Adrenal gland (tissue), 19 donors: ENCODE measurements at places on chromosomes 12 and 14. TPM values are rescaled to one million over a fixed set of nuclear protein-coding genes. Genes with fewer than 3 reads are reported as not detected.
A peak's percentile ranks its signal among the peaks of the same experiment; 100 is the strongest.

The AMN gene
- total RNA-seq: 0.17 TPM

DNA sequence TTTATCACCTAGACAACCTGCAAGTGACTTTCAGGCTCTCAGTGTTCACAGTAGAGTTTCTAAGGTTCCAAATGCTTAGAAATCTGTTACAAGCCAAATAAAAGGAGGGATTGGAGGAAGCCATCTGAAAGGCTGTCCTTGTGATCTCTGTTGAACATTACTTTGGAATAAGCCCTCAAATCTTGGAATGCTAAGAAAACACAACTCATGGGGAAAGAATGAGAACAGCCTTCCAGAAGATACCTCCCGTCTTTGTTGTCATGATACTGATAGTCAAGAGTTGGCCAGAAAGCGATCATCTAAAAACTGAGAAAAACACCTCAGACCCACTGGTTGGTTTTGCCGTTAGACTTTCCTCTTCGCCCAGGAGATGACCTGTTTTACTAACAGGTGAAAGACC, 44.4 kb upstream of the KCNK13 start:
- H3K4me3 ChIP-seq: no peak overlapping the region
- peaks cover 7% of the 10 kb centered on the region for H3K36me3 ChIP-seq
- no peaks in the 10 kb centered on the region for H3K4me1 ChIP-seq
- no peak for DNase-seq
- no peak overlapping the region for H3K27ac ChIP-seq

DNA sequence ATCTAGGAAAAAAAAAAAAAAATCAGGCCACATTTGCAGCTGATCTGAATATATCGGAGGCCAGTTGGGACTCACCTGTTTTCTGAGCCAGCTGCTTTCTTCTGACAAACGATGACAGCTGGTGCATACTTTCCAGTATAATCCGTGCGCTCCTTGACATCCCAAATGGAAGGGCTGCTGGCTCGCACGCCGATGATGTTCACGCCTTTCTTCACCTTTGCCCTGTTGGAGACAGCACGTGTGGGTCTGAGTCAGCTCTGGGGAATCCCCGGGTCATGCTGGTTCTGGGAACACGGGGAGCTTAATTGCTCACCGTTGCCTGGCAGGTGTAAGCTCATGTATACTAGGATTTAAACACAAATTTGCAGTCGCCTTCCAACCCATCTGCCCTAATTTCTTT, 372.8 kb downstream of the TMEM132D start:
- no peak overlapping the region for H3K4me3 ChIP-seq
- no peaks in the 10 kb centered on the region for H3K4me1 ChIP-seq
- H3K36me3 ChIP-seq: no peaks in the 10 kb centered on the region
- no peaks in the 10 kb centered on the region for H3K27me3 ChIP-seq

GRCh38 chr12:24020397-24021163, 71.1 kb upstream of the SOX5 start:
- H3K27ac ChIP-seq: no peak overlapping the region
- no peaks in the 10 kb centered on the region for H3K4me1 ChIP-seq
- no peaks in the 10 kb centered on the region for H3K27me3 ChIP-seq
- H3K4me3 ChIP-seq: no peak overlapping the region

GRCh38 chr14:77205566-77205965, 24.0 kb downstream of the TMEM63C start:
- H3K36me3 ChIP-seq: no peaks in the 10 kb centered on the region
- no peaks in the 10 kb centered on the region for H3K27me3 ChIP-seq
- H3K4me3 ChIP-seq: no peak overlapping the region
- no peak overlapping the region for H3K27ac ChIP-seq

DNA sequence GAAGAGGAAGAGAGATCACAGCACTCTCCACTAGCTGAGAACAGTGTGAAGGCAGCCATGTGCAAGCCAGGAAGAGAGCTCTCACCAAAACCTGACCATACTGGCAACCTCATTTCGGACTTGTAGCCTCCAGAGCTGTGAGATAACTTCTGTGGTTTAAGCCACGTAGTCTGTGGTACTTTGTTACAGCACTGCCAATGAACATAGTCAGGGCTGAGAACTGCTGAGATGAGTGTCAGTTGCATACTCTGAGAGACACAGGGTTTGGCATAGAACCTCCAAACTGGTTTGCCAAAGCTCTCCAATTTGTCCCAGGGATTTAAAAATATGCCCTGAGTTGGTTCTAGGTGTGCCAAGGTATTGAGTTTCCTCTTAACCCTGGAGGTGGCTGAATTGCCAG, 218.6 kb downstream of the ATP23 start:
- no peaks in the 10 kb centered on the region for H3K27me3 ChIP-seq
- DNase-seq: no peak
- H3K36me3 ChIP-seq: no peaks in the 10 kb centered on the region
- H3K27ac ChIP-seq: no peak overlapping the region
- H3K4me1 ChIP-seq: no peaks in the 10 kb centered on the region

GRCh38 chr14:97010491-97011160, 213.4 kb downstream of the VRK1 start:
- H3K27me3 ChIP-seq: no peaks in the 10 kb centered on the region
- no peaks in the 10 kb centered on the region for H3K4me1 ChIP-seq
- DNase-seq: no peak
- no peak overlapping the region for H3K27ac ChIP-seq
- H3K4me3 ChIP-seq: no peak overlapping the region
- H3K36me3 ChIP-seq: no peaks in the 10 kb centered on the region

GRCh38 chr14:101113835-101114725, 210.6 kb upstream of the RTL1 start:
- no peak overlapping the region for H3K27ac ChIP-seq
- no peaks in the 10 kb centered on the region for H3K27me3 ChIP-seq
- no peaks in the 10 kb centered on the region for H3K4me1 ChIP-seq
- no peaks in the 10 kb centered on the region for H3K36me3 ChIP-seq
- peak; percentile 9 for DNase-seq

DNA sequence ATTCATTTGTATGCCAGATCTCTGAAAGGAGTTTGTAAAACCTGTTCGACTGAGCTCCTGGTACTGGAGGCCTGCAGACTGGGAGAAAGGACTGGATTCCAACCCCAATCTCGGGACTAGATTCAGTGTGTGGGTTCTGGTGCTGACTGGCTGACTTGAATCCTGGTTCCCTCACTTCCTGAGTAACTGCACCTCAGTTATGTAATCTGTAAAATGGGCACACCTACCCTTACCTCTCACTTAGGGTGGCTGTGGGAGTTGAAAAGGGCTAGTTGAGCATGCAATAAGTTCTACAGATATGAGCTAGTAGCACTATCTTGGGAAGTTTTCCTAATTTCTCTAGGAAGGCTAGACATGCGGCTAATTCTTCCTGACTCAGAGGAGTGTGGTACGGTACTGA, 621.3 kb upstream of the TBX3 start:
- H3K36me3 ChIP-seq: peaks cover 8% of the 10 kb centered on the region
- peaks cover 19% of the 10 kb centered on the region for H3K4me1 ChIP-seq
- H3K4me3 ChIP-seq: no peak overlapping the region

DNA sequence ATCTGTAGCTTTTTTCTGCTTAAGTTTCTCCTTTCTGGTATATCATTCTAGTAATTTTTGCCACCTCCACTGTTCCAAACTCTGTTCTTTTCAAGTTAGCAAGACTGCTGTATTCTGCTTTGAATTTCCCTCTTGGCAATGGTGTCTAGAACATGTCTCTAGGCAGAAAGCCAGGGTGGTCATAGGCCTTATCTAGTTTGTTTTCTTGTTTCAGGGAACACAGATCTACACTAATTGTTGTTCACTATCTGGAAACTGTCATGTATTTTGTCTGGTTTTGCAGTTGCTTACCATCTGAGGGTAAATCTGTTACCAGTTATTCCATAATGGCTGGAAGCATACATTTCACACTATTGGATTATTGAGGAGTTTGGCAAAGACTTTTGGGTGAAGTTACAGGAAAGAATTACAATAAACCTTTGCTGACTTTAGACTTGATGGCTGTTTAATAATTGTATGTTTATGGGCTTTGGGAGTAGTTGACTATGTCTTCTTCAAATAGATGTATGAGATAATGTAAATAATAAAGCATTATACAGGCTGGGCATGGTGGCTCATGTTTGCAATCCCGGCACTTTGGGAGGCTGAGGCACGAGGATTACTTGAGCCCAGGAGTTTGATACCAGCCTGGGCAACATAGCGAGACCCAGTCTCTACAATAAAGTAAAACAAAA, 41.4 kb downstream of the FUT8 start:
- no peaks in the 10 kb centered on the region for H3K36me3 ChIP-seq
- DNase-seq: no peak
- no peaks in the 10 kb centered on the region for H3K4me1 ChIP-seq
- H3K27ac ChIP-seq: no peak overlapping the region
- no peaks in the 10 kb centered on the region for H3K27me3 ChIP-seq

- H3K4me3 ChIP-seq: no peak overlapping the region
- H3K27me3 ChIP-seq: peaks cover 6% of the 10 kb centered on the region
- no peaks in the 10 kb centered on the region for H3K36me3 ChIP-seq
Observed at GRCh38 chr12:106187842-106188241, 49.1 kb upstream of the NUAK1 start.

DNA sequence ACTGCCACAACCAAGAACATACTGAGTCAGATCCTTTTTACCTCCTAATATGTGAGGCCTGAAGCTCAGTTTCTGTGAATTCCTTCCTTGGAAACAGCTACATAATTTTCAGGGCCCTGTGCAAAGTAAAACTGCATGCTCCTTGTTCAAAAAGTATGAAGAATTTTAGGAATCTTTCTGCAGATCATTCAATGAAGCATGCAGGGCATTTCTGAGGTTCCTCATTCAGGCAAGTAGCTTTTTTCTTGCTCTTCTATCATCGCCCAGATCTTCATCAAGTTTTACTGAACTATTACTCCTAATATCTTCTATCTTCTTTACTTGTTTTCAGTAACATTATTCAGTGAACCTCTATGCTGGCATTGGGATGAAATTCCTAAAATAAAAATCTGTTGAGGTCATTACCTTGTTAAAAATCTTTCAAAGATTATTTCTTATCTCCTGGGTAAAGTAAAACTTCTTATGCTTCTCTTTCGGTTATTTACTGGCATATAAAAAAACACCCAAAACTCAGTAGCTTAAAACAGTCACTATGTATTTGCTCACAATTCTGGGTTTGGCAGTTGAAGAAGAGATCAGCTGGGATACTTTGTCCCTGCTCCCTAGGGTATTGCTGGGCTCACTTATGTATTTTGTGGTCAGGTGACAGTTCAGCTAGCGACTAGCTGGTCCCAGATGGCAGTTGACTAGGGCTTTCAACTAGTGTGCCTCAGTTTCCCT, 42.6 kb upstream of the KRR1 start:
- no peaks in the 10 kb centered on the region for H3K4me1 ChIP-seq
- H3K4me3 ChIP-seq: no peak overlapping the region
- no peaks in the 10 kb centered on the region for H3K36me3 ChIP-seq
- DNase-seq: no peak
- no peak overlapping the region for H3K27ac ChIP-seq

The TBPL2 gene
- total RNA-seq: not detected
